NCI-H446 (cell line): ENCODE measurements at places on chromosomes 4 and X.

DNA sequence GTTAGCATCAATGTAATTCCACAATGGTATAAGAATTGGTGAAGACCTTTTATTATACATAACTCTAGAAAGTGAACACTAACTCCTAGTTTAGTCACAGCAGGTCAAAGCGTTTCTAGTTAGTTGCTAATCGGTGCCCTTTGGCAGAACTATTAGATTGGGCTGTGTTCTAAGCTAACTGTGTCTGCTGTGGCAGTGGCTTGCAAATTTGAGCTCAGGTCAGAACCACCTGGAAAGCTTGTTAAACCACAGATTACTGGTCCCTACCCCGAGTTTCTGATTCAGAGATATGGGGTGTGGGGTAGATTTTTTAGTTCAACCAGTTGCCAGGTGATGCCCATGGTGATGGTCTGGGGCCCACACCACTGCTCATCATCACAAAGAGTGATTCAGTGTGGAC is 332.1 kb downstream of the UNC5C start:
- DNase-seq: no peak

DNA sequence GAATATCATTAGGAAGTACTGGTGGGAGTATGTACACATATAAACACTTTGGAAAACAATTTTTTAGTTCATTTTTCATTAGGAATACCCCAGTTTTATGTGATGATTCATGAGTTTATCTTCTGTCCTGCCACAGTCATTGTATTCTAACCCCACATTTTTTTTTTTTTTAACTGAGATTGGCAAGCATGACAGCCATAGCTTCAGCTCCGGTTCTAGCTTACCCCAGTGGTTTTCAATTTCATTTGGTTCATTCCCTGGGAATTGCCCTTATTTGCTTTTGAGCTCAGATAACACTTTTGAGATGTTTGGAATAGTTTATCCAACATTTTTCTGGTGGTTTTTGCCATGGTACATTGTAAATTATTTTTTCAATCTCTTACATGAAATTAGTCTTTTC is 21.0 kb upstream of the FMR1 start:
- no peak for DNase-seq

DNA sequence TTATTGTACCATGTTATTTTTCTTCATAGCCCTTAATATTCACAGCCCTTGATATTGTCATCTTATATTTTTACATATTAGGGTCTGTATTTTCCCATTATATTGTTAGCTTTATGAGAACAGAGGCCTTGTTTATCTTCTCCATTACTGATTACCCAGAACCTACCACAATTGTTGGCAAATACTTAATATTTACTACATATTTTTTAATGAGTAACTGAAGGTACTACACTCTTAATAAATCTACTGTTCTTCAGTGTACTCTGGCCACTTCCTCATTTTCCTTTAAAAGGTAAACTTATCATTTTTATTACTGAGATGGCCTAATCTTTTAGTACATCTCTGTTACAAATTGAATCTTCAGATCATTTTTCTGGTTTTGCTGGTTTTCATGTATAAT is 133.5 kb downstream of the COL4A5 start:
- DNase-seq: no peak

DNA sequence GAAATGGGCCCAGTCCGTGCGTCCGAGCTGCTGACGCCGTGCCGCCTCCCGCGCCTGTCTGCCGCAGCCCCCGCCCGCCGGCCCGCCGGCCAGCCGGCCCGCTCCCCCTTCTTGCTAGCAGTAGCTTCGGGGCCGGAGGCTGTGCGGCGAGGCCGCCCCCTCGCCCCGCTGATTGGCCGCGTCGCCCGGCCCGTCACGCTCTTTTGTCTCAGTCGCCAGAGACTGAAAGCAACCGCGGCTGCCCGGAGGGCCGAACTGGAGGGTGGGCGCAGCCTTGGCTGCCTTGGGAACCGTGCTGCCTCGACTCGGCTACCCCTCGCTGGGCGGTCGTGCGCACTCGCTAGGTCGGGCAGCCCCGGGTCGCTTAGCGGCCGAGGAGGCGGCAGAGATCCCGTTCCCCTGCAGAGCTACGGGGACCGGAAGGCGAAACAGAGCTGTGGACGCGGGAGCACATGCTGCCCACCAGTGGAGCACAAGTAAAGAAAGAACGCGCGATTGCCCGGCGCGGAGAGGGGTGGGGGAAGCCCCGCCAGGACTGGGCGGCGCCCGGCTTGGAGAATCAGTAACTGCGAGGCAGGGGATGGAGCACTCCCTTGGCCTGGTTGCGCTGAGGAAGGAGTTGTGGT is at the start of gene ZCCHC18:
TSS of gene ZCCHC18 (plus strand) at position 198 of the 626 bp plus-strand sequence. CDS start 1,589 bp downstream, outside the sequence.
- DNase-seq: peak; percentile 23

GRCh38 chrX:52082578-52082977 is 13.6 kb upstream of the MAGED4B start:
- DNase-seq: no peak

DNA sequence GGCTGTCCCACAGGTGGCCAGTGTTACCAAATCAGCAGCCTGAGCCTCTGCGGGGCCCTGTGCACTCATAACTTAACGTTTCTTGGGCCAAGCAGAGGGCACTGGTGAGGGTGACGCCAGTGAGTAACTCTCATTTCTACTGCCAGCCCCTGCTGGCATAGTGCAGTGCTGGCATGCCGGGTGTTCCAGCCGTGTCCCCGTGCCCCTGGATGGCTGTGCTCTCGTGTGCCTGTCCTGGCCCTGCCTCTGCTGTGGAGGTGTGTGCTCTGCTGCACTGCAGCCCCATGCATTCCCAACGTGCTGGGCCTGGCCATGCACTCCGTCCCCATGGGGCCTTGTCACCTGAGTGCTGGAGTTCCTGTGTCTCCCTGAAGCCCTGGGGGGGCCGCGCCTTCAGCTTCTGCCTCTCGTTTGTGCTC is 14.7 kb downstream of the TBC1D14 start:
- no peak for DNase-seq

DNA sequence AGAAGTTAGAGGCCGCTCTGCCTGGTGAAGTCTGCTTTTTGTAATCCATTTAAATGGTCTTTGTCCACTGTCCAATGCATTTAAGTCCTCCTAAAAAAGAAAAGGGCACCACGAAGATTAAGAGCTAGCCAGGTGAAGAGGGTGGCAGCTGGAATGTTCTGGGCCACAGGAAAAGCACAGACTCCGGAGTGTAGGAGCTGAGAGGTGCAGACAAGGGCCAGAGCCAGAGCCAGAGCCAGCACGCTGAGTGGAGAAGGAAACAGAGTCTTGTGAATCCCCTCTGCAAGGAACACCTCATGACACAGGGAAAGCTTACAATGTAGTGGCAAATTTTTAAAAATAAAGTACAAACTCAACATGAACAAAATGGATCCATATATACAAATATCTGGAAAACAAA is 83.6 kb downstream of the TSPAN5 start:
- DNase-seq: no peak

DNA sequence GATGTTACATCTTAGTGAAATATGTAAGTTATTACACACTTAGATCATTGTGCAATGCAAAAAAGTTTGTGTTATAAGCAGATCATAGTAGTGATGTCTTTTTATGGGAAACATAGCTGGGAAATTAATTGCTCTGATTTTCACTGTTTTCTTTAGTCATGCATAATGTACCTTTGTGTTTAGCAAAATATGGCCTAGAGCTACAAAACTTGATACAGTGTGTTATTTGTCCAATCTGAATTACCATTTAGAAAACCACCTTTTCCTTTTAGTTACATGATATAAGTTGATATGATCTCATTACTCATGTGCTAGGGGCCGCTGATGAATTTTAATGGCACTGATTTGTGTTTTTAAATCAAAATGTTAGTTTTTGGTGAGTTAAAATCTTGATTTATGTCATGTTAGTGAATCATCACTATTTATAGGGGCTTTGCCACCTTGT is 2.0 kb downstream of the BMPR1B start:
- DNase-seq: no peak

DNA sequence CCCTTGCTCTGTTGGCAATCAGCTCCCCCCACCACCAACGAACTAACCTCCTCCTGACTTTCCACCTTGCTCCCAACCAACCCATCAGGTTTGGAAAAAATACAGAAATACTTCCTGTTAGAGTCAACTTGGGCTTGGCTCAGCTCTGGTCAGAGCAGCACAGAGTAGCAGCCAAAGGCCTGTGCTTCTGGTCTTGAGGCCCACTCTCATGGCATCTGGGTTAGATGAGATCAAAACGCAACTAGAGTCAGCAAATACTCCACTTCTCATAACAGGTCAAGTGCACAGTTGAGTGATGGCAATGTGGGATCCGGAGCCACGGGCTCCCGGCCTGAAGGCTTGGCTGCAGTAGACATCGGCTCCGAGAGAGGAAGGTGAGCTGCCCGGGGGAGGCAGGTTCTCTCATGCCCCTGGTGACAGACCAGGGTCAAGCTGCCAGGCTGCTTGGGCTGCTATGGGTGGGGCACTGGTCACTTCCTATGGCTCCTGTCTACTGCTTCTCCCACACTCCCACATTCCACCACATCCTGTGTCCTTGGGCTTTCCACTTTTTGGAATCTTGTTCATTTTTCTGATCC is 34.8 kb downstream of the ZNF185 start:
- DNase-seq: no peak

DNA sequence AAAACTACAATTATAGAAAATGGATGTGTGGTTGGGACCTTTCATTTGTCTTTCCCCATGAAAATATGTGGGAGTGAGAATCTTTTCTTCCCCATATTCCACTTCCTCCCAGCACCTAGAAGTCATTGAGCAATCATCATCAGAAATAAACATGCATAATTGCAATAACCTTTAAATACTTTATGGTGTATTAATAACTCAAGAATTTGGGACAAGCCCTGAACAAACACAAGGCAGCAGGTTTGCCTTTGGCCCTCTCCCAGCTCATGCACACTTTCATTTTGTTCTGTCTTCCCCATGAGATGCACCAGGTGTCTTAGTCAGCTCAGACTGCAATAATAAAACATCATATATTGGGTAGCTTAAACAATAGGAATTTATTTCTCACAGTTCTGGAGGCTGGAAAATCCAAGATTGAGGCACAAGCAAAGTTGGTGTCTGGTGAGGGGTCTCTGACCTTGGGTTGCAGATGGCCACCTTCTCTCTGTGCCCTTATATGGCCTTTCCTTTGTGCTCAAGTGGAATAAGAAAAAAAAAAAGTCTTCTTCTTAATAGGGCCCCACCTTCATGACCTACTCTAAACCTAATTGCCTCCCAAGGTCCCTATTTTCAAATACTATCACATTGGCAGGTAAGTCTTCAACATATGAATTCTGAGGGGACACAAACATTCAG is 34.7 kb upstream of the TMEM184C start:
- no peak for DNase-seq

DNA sequence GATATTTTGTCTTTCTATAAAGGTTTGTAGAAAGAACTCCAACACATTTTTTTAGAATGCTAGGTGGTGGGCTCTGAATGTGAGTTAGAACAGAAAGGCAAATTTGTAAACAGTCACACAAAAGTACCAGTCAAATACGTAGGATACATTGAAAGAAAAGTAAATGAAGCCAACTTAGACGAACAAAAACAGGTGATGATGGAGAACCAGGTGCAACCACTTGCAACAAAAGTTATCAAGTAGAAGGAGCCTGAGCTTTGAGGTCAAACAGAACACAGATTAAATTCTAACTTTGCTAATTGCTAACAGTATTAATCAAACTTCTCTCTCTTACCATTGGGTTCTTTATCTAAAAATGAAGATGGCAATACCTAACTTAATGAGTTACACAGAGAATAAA is 62.7 kb upstream of the DAPP1 start:
- DNase-seq: no peak

- no peak for DNase-seq
Measured at GRCh38 chrX:68894142-68894512, 65.3 kb downstream of the EFNB1 start.

GRCh38 chr4:79211490-79211889 is 114.4 kb downstream of the NAA11 start:
- DNase-seq: peak; percentile 88

DNA sequence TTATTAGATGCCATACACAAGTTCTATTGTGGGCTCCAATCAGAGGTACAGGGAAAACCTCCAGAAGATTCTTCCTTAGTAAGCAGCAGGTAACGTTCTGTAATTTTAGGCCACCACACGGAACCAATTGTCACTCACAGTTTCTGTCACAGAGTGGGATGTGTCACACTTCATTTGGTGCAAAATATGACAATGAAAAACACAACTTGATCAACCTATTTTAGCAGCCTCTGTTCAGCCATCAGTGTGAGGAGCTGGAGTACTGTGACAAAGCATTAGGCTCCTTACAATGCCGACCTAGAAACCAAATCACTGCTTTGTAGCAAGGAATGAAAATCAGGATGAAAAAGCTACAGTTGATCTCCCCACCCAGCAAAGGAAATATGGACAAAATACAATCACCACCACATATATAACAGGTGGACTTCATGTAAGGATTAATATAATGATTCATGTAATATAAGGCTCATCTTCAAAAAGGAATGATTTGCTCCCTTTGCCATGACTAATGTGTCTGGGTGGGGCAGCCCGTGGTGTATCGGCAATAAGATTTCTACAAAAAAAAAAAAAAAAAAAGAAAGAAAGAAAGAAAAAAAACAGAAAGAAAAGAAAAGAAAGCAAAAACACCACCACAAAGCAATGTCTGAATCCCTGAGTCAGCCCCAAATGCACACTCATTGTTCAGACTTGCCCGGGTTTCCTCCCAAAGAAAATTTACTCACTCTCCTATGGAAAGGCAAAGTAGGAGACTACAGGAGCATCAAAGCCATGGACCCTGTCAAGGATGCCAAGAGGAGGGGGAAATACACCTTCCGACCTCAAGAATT is 36.0 kb downstream of the SLC9A7 start:
- DNase-seq: no peak

DNA sequence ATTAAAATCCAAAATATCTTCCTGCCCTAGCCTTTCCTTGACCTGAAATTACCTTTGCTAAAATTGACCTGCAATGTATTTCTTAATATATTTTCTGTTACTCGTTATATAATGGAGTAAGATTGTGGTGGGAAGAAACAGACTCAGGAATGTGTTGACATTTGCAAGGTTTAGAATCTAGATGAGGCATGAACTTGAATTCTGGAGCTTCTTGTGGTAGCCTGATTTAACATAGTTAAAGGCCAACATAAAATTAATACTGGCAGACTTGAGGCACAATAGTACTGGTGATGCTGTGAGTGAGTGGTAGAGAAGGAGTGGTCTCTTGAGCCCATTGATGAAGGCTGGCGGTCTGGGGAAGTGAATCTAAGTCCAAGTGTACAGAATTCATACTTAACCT is 197.9 kb upstream of the SPRY1 start:
- DNase-seq: no peak

DNA sequence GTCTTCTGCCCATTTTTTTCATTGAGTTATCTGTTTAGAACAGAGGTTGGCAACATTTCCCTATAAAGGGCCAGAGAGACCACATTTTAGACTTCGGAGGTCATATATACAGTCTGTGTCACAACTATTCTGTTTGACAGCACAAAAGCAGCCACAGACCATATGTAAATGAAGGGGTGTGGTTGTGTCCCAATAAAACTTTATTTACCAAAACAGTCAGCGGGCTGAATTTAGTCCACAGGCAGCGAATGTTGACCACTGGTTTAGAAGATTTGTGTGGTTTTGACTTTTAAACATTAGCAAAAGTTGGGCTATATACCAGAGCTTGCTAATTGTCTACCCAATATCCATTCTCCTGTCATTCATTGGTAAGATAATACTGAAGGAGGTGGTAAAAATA is 150.8 kb downstream of the AMELX start:
- DNase-seq: no peak

- no peak for DNase-seq
Measured at GRCh38 chrX:24264383-24264782, 49.5 kb downstream of the SUPT20HL2 start.

GRCh38 chr4:1855333-1856070 is 454 bp downstream of the LETM1 start:
- no peak for DNase-seq
